ENCODE measurements at places on chromosomes 11 and 22. TPM values are rescaled to one million over a fixed set of nuclear protein-coding genes. Genes with fewer than 3 reads are reported as not detected.

Gene LRP4
- 10.9 TPM for polyA plus RNA-seq

DNA sequence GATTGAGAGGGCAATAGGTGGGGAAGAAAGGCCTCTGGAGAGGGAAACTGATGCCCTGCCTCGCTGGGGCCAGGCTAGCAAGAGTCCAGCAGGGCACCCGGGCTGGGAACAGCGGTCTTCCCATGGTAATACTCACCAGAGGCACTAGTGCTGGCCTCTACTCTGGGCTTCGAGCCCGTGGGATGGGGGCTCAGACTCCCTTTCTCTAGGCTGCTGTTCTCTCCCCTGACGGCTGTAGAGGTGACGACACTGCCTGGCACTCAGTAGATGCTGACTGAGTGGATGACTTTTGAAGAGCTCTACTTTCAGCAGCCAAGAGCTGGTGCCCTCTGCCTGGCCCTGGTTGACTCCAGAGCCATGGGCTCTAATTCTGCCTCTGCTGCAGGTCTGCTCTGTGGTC is 818 bp upstream of the C1QTNF4 start:
- peaks cover 11% of the 10 kb centered on the region for H3K4me1 ChIP-seq
- H3K27ac ChIP-seq = no peak overlapping the region
- no peak for DNase-seq
- no peaks in the 10 kb centered on the region for H3K36me3 ChIP-seq
- peaks cover 13% of the 10 kb centered on the region for H3K27me3 ChIP-seq
- H3K4me3 ChIP-seq = no peak overlapping the region

DNA sequence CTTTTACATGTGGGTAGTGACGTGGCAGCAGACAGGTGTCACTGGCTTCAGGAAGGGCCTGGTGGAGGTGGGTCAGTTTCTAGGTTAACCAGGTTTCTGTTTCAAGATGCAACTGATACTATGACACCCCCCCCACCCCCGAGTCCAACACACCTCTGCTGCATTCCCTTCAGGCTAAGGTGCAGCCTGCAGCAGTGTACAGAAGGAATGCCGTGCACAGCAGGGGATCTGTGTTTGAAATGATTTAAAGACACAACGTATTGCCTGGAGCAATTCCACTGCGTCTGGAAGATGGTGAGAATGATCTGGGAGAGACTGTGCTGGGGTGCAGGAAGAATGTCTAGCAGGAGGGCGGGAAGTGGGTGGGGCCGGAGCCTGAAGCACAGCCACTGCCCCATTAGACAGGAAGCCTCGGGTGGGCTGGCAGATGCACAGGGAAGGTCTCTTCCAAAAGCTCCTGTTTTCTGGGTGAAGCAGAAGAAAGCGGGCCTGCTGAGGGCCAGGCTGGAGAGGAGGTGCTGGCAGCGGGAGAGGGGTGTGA is 11.9 kb upstream of the TESMIN start:
- H3K4me1 ChIP-seq = peaks cover 20% of the 10 kb centered on the region
- no peak overlapping the region for H3K4me3 ChIP-seq
- no peaks in the 10 kb centered on the region for H3K27me3 ChIP-seq
- H3K36me3 ChIP-seq = peaks cover 7% of the 10 kb centered on the region
- DNase-seq = peak; percentile 47
- H3K27ac ChIP-seq = peak overlapping the region; percentile 43

DNA sequence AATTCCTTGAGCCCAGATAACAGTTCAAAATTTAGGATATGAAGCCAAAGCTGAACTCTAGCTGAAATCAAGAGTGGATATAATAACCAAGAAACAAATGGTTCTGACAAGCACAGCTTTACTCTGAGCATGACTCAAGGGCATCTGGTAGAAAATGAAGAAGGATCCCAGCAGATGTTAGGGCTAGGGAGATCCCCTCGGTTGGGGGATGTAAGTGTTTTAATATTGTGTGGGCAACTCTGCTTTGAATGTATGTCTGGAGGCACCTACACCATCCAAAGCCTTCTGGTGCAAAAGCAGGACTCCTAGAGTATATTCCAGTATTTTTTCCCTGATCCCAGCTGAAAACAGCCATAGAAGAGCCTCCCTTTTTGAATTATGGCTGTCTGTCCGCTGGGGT is 61.7 kb downstream of the FLI1 start:
- no peaks in the 10 kb centered on the region for H3K36me3 ChIP-seq
- peaks cover 19% of the 10 kb centered on the region for H3K4me1 ChIP-seq
- H3K4me3 ChIP-seq = no peak overlapping the region
- no peaks in the 10 kb centered on the region for H3K27me3 ChIP-seq
- H3K27ac ChIP-seq = no peak overlapping the region

- no peaks in the 10 kb centered on the region for H3K36me3 ChIP-seq
- peaks cover 8% of the 10 kb centered on the region for H3K4me1 ChIP-seq
- DNase-seq = no peak
- no peak overlapping the region for H3K27ac ChIP-seq
- H3K4me3 ChIP-seq = no peak overlapping the region
These were observed 3.6 kb upstream of the SORL1 start for GRCh38 chr11:121448431-121448941.

GRCh38 chr11:112195951-112196351 is 20.6 kb downstream of the BCO2 start:
- H3K4me1 ChIP-seq = no peaks in the 10 kb centered on the region
- no peak overlapping the region for H3K4me3 ChIP-seq
- no peaks in the 10 kb centered on the region for H3K27me3 ChIP-seq
- H3K36me3 ChIP-seq = no peaks in the 10 kb centered on the region
- DNase-seq = no peak

Gene OR5D14
- not detected for polyA plus RNA-seq

GRCh38 chr22:37242395-37242918 is 1.6 kb downstream of the RAC2 start:
- no peak overlapping the region for H3K27ac ChIP-seq
- no peaks in the 10 kb centered on the region for H3K27me3 ChIP-seq
- H3K4me1 ChIP-seq = peaks cover 11% of the 10 kb centered on the region
- DNase-seq = peak; percentile 60
- H3K4me3 ChIP-seq = no peak overlapping the region

Gene MYO18B
- polyA plus RNA-seq = 0.05 TPM

DNA sequence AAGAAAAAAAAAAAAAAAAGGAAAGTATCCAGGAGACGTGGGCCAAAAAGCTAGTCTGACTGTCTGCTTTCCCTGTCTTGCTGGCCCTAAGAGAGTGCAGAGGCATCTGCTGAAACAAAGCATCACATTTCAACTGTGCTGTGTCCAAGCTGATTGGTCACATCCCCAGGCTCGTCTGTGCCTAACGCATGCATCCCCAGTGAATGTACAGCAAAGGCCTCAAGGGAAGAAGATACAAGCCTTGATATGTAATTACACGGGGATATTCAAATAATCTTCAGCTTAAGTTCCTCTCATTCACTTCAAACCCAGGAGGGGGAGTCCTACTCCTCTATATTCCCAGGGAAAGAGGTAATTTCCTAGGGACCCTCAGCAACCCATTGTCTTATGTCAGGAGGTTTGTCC is 5.4 kb upstream of the SORL1 start:
- no peaks in the 10 kb centered on the region for H3K36me3 ChIP-seq
- H3K4me1 ChIP-seq = no peaks in the 10 kb centered on the region
- no peak overlapping the region for H3K4me3 ChIP-seq
- H3K27ac ChIP-seq = no peak overlapping the region

DNA sequence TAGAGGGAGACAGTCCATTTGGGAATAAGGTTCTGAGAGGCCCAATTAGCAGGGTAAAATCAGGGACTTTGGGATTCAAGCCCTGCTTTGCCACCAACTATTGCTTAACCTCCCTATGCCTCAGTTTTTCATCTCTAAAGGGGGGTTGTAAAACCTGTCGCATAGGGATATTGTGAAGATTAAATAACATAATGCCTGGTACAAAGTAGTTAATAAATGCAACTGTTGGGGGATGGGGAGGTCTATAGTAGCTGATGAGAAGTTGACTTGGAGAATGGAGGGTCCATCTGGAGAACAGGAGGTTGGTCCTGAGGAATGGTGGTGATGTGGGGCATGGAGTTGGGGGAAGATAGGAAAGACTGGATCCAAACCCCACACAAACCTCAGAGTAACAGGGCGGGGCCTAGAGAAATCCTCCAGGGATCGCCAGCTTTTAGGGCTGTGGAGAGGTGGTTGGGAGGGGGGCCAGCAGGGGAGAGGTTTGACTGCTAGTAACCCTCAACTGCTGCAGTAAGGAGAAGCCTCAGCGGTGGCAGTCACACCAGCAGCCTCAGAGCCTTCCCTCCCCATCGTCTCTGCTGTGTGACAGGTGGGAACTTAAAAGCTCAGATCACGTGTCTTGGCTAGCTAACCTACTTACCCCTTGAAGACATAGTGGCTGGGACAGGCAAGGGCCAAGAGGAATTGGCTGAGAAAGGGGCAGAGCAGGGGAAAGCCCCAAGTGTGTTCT is 1.1 kb upstream of the ABCG4 start:
- no peak overlapping the region for H3K4me3 ChIP-seq
- DNase-seq = no peak
- no peaks in the 10 kb centered on the region for H3K36me3 ChIP-seq
- no peak overlapping the region for H3K27ac ChIP-seq
- H3K4me1 ChIP-seq = peaks cover 13% of the 10 kb centered on the region

DNA sequence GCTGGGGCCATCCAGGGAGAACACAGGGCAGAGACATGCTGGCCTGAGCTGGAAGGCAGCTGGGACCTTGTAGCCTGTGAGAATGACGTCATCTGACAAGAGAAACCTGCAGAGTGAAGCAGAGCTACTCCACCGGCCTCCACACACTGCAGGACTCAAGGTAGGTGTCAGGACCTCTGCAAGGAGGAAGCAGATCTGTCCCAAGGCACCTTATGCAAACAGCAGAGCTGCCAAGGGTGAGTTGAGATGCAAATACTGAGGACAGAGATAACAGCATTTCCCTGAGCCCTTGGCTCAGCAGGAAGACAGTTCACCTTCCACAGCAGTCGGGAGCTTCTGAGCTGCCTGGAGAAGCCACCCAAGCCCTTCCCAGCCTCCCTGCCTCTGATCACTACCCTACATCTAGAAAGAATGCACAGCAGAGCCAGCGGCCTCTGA is 51.9 kb upstream of the IGSF9B start:
- H3K4me3 ChIP-seq = no peak overlapping the region
- H3K4me1 ChIP-seq = no peaks in the 10 kb centered on the region
- H3K27ac ChIP-seq = no peak overlapping the region
- H3K27me3 ChIP-seq = no peaks in the 10 kb centered on the region
- no peaks in the 10 kb centered on the region for H3K36me3 ChIP-seq

DNA sequence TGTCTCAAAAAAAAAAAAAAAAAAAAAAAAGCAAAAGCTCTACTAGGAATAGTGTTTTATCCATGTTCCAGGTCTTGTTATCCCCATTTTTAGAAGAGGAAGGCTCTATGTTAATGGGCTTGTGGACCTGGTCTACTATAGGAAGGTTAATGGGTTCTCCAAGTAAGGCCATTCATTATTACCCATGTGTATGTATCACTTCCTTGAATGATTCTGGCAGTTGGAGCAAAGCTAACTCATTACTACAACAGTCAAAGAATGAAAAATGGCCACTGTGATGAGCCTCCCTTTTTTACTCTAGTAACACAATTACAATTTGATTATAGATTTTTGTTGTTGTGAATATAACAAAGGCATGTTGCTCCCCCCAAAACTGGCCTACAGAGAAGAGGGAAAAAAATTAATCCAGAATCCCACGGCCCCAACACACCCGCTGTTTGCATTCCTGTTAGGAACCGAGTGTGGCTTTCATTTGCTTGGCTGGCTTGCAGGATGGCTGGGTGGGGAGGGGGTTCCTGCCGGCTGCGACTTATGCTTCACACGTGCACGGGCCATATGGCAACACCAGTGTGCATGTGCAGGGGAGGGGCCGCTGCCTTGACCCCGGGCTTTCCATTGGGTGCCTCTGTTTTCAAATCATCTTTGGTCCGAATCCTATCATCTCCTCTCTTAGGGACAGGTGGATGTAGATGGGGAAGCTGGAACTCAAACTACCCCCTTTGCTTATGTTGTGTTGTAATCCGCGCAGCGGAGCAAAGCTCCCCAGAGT is 148.8 kb downstream of the HIPK3 start:
- H3K27me3 ChIP-seq = no peaks in the 10 kb centered on the region
- no peak for DNase-seq
- H3K4me3 ChIP-seq = no peak overlapping the region

DNA sequence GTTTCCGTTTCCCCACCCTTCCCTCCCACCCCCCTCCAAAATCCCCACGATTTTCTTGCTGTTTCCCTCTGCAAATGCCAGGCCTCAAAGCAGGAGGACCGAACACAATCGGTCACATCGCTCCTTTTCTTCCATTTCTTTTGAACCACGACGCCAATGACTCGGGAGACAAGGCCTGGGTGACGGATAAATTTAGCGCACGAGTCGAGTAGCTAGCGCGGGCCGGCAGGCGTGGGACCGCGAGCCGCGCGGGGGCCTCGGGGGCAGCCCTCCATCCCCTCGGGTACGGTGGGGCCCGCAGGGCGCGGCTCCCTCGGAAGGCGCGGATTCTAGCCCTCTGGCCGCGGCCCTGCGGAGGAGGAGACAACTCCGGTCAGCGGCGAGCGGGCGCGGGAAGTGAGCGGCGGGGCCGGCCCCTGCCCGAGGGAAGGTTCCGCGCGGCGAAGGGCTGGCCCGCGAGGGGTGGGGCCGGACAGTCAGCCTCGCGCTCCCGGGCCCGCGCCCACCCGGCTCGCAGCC is 414 bp downstream of the JOSD1 start:
- H3K36me3 ChIP-seq = no peaks in the 10 kb centered on the region
- H3K27ac ChIP-seq = peak overlapping the region; percentile 64
- peak; percentile 82 for DNase-seq
- peak overlapping the region; percentile 70 for H3K4me3 ChIP-seq
- H3K4me1 ChIP-seq = peaks cover 10% of the 10 kb centered on the region

GRCh38 chr11:88312628-88313027 is 24.9 kb downstream of the CTSC start:
- no peak for DNase-seq
- no peaks in the 10 kb centered on the region for H3K4me1 ChIP-seq
- H3K27ac ChIP-seq = no peak overlapping the region
- no peaks in the 10 kb centered on the region for H3K27me3 ChIP-seq
- H3K4me3 ChIP-seq = no peak overlapping the region
- no peaks in the 10 kb centered on the region for H3K36me3 ChIP-seq

- no peaks in the 10 kb centered on the region for H3K27me3 ChIP-seq
- no peaks in the 10 kb centered on the region for H3K4me1 ChIP-seq
- H3K27ac ChIP-seq = no peak overlapping the region
- DNase-seq = no peak
These were observed 77.4 kb upstream of the OR5AK2 start for GRCh38 chr11:56911312-56911711.

DNA sequence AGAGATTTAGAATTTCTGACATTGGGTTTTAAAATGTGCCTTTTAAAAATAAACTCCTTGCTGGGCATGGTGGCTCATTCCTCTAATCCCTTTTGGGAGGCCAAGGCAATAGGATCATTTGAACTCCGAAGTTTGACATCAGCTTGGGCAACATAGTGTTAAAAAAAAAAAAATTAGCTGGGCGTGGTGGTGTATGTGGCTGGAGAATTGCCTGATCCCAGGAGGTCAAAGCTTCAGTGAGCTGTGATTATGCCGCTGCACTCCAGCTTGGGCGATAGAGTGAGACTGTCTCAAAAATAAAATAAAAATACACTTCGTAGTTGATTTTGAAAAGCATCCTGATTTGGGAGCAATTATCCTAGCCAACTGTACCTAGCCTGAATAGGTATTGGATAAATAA is 3.4 kb upstream of the APLP2 start:
- no peak overlapping the region for H3K4me3 ChIP-seq
- H3K27ac ChIP-seq = no peak overlapping the region
- no peaks in the 10 kb centered on the region for H3K36me3 ChIP-seq

Measured in SK-N-SH (cell line).